ENCODE measurements at places on chromosomes 12 and 14.

GRCh38 chr12:89695100-89695499 is 13.5 kb downstream of the ATP2B1 start:
- no peak for DNase-seq

GRCh38 chr12:124397807-124398577 is 103.1 kb downstream of the RFLNA start:
- DNase-seq = no peak

DNA sequence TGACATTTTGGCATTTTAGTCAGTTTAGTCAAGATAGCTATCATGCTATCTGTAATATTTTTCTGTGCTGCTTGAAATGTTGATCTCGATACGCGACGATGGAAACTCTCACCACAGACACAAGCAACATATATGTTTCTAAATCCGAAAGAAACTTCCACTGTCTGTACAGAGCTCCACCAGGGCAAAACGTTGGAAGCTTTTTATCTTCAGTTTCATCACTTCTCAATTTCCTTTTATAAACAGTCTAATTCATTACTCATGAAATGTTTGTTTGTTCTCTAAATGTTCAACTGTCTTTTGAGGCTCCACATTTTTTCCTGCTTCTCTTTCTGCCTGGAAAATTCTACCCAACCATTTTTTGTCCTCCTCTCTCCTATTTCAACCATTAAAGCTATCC is 737.6 kb downstream of the SLC16A7 start:
- DNase-seq = no peak

DNA sequence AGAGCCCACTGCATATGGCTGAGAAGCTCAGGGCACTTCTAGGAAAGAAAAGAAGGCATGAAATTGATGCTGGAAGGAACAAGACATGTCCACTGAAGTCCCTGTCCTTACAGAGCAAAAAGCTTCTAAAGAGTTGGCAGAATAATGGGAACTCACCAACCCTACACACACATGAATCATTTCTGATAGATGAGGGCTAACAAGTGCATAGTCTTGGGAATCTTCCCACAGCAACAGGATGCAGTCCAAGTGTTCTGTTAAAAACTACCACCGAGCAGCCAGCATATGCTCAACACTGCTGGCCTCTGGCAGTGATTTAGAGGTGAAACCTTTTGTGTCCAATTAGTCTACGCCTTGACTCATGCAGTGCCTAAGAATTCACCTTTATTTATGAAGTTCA is 44.8 kb downstream of the RHOJ start:
- DNase-seq = no peak

DNA sequence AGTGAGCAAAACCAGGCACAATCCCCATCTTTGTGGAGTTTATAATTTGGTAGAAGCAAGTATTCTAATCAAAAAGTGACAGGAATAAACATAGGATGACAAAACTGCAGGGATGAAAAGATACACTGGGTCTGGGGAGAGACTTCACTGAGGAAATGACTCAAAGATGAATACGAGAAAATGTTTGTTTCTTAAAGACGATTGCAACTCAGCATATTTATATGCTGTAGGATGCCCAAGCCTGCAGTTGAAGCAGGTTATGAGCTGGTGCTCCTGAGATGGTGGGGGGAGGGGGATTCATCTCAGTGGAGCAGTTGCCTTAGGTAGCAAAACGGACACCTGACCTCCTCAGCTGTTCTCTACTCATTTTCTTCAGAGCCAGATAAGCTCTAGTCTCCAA is 13.4 kb upstream of the SLC38A4 start:
- DNase-seq = no peak

DNA sequence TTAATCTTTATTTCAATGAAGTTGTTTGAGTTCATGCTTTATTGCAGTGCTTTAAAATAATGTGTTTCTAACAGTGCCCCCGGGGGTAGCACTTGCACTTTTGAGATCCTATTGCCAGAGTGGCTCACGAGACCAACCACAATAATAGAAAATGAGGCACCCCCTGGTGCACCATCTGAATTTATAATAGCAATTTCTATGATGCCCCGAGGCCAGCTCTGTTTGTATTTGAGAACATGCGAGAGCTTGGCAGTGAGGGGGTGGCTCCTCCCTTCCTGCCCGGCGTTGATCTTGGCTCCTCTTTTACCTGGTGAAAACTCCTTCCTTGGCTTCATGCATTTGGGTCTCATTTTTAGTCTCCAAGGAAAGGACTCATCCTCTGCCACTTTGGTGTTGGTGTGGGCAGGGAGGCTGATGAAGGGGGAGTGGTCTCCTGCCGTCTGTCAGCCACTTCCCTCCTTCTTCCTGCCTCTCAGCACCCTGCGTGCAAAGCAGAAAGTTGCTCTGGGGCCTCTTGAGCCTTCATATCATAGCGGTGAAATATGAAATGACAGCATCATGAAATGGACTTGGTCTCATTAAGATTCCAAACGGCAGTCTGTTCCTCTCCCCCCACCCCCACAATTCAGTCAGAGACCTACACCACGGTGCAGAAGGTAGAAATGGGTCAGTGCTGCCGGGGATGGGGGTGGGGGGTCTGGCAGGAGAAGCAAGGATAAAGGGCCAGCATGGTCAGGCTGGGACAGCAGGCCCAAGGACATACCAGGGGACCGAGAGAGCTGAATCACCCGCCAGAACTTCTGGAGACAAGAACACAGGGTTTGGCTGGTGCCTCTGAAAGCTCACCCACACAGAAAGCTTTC is 17.7 kb upstream of the NRXN3 start:
- no peak for DNase-seq

- DNase-seq = no peak
These were observed 48.0 kb downstream of the PLCZ1 start for GRCh38 chr12:18689771-18690170.

- no peak for DNase-seq
These were observed 437.0 kb downstream of the FUT8 start for GRCh38 chr14:65849558-65849957.

GRCh38 chr14:93231129-93231979 is 24.3 kb downstream of the UBR7 start:
- no peak for DNase-seq

DNA sequence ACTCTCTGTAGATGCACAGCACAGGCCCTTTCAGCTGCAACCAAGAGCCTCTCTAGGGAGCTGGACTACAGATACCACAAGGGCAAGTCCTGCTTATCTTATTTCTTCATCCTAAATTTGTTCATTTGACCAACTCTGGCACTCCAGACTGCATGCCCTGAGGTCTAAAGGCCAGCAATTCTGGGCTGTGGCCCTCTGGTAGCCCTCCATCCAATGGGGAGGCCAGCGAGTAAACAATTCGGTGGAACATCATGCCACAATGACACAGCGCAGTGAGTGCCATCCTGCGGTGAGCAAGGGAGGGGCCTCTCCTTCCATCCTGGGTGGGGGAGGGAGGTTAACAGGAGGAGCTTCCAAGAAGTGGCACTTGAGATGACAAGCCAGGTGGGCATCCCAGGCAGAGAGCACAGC is 652 bp upstream of the SELPLG start:
- peak; percentile 71 for DNase-seq

GRCh38 chr14:52596861-52597260 is 44.2 kb downstream of the GPR137C start:
- no peak for DNase-seq

DNA sequence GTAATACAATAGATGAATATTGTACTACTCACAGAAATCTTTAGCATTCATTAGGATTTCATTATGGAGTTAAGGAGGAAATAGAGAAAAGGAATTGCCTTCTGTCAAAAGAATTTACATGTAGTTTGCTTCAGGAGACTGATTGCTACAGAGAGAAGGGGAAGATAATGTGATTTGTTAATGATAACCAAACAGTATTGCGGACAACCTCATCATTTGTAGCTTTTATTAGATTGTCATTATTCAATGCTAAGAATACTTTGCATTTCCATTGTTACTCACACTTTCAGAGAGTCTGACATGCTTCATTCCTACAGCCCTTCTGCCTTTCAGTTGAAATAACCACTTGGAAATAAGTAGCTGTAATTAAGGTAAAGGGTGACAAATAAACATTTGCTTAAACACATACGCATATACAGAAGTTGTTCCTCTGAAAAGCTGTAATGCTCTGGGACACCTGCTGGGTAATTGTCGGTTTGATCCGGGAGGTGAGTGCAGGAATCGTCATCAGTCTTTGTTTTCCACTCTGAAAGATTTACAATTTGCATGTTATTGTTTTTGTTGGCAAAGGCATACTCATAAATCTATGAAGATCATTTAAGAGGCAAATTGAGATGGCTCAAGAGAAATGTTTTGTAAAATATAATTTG is 600.2 kb downstream of the TRHDE start:
- DNase-seq = no peak

DNA sequence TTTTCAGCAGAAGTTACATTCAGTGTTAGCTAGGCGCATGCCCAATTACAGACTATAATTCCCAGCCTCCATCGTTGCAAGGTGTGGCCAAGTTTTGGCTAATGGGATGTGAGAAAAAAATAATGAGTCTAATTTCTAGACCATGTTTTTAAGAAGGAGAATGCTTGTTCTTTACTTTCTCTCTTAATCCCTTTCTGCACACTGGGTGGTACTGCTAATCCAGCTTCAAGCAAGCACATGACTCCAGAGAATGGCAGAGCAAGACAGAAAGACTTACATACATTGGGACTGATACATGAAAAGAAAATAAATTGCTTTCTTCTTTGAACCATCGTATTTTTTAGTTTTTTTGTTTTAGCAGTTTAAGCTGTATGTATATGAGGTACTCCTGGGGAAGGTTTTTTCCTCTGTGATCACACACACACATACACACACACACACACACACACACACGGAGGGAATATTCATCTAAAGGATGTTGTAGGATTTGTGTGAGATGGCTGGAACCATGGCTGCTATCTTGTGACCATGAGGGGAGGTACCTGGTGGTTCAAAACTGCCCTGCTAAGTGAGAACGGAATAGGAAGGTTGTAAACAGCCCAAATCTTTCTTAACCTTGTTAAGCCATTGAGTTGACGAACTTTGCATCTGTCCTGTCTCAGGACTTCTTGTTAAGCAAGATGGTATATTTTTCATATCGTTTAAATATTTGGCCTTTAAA is 34.3 kb upstream of the LTA4H start:
- no peak for DNase-seq

DNA sequence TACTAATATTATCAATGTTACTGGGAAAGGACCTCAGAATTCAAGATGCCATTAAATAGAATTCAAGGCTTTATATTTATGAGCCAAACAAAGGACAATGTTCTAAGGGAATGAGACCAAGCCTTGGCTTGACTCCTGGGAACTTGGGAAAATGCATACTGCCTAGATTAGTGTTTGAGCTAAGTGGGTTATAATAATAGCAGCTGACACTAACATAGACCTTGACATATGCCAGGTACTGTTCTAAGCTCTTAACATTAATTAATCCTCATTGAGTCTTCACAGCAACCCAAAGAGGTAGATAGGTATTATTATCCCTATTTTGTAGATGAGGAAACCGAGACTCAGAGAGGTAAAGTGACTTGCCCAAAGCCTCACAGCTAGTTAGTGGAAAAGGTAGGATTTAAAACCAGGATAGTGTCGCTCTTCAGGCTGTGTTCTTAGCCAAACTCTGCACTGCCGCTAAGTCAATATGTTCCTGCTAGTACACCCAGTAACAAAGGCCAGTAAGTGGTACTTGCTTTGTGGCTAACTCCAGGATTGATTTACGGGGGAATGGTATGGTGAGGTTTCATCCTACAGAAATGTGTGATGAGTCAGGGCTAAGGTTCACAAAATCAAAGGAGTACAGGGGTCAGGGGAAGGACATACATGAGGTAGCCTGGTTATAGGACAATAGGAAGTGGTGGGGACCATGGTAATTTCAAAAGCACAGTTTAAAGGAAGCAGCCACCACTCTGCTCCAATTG is 35.8 kb upstream of the PRKAB1 start:
- no peak for DNase-seq

- DNase-seq = no peak
These were observed 2.7 kb downstream of the JAG2 start for GRCh38 chr14:105165761-105166485.

- no peak for DNase-seq
These were observed 85.7 kb downstream of the BTG1 start for GRCh38 chr12:92059960-92060359.

DNA sequence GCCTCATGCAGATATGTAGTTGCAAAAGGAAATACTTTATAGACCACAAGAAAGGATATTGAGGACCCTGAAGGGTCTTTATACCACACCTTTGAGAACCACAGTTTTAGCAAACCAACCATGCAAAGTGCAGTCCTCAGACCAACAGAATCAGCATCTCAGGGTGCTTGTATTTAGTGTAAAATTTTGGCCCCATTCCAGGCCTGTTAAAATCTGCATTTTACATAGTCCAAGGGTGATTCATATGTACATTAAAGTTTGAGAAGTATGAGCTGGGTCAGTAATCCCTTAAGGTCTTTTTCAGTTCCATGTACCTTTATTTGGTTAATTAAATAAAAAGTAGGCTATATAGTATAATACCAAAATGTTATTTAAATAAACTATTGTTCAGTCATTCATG is 91.2 kb downstream of the WNK1 start:
- DNase-seq = no peak

GRCh38 chr14:82447586-82447985 is 913.9 kb upstream of the SEL1L start:
- DNase-seq = no peak

DNA sequence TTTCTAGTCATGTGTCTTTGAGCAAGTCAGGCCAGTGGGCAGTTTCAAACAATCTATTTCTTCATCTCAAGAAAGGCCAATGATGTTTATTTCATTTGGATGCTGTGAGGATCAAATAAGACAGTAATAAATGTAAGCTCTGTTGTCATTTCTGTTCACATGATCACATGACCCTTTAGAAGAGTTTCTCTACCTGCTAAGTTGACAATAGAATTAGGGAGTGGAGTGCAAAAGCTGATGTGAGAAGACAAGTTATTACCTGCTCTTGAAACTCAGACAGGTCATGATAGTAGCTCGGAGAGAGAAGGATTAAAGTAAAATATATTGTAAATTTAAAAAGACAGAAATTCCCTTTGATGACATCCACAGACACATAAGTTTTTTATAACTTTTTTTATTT is 37.3 kb upstream of the DCN start:
- DNase-seq = no peak

GRCh38 chr12:114698566-114699163 is 14.7 kb upstream of the TBX3 start:
- no peak for DNase-seq

DNA sequence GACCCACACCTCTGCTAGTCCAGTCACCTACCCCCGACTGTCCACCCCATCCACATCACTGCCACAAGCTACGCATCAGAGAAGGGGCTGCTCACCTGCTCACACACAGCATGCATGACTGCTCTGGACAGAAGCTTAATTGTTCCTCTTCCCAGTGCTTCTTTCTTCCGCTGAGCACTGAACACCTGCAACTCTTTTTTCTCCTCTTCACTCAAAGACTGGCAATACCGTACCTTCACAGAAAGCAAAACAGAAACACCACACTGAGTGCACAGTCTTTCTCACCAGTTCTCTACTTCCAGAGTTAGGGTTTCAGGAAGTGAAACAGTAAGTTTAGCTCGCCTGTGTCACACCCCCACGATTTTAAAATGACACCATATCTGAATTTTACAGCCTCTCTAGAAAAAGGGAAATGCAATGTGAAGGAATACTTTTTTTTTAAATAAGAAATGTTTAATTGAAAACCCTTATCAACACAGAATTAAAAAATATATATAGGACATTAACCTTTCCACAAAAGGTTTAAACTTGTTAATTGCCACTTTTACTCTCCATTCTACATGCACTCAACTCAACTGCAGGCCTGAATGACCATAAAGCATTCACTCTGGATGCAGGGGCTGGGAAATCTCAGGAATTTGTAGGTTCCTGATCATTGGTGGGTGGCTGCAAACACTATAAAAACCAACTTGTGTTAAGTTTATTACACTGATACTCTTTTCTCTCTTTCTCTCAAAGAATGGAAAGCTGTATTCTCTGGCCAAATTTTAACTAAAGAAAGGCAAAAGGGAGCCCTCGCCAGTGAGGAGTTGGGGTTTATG is 120.0 kb downstream of the PRICKLE1 start:
- DNase-seq = peak; percentile 55
